Panc1 (cell line): ENCODE measurements at places on chromosomes 16 and 17.

DNA sequence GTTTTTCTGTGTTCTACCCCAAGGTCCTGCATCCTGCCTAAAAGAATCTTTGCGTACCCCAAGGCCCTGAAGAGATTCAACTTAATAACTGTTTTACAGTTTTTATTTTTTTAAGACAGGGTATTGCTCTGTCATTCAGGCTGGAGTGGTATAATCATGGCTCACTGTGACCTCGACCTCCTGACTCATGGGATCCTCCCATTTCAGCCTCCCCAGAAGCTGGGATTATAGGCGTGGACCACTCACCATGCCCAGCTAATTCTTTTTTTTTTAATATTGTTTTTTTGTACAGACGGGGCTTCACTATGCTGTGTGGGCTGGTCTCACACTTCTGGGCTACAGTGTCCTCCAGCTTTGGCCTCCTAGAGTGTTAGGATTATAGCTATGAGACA, 9.3 kb upstream of the FAAP100 start:
- DNase-seq, result no peak

DNA sequence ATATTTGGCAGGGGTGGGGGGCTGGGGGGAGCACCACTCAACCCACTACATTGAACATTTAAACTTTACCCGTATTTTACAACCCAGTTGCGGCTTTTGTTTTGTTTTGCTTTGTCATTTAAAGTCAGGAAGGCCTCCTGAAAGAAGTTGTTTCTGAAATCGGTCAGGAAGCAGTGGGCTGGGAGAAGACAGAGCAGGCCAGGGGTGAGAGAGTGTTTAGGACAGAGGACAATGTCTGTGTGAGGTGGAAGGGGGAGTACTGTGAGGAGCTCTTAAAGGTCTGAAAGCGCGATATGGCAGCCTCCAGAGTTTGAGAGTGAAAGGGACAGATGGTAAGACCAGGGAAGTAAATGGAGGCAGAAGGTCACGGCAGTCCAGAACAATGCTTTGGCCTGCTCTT, 6.1 kb upstream of the WFIKKN2 start:
- no peak for DNase-seq

DNA sequence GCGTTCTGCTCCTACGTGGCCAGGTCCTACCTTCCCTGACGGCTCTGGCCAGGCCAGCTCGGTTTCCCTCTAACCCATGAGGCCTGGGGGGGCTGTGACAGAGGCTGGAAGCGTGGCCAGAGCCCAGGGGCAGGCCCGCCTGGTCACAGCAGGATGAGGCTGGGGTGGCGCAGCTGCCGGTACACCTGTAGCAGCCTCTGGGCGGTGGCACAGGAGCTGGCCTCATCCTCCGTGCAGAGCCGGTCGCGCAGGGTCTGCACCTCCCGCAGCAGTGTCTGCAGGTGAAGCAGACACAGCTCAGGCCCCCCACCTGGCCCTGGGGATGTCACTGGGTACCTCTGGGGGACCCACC, 11.5 kb downstream of the FAAP100 start:
- DNase-seq, result no peak

DNA sequence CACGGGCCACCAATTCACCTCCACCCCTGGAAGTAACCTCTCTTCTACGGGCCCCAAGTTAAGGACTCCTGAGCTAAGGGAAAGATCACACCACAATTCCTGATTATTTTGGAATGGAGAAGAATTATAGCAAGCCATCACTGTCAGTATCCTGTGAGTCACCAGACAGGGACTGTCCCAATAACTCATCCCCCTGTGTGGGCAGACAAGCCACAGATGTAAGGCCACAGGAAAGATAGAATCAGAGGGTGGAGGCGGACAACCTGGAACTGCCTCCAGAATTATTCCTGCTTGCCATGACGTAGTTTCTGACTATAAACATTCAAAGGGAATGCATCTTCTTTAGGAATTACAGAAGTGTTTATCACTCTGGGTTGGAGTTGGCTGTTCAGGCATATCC, 5.8 kb upstream of the MYO1D start:
- DNase-seq, result no peak

DNA sequence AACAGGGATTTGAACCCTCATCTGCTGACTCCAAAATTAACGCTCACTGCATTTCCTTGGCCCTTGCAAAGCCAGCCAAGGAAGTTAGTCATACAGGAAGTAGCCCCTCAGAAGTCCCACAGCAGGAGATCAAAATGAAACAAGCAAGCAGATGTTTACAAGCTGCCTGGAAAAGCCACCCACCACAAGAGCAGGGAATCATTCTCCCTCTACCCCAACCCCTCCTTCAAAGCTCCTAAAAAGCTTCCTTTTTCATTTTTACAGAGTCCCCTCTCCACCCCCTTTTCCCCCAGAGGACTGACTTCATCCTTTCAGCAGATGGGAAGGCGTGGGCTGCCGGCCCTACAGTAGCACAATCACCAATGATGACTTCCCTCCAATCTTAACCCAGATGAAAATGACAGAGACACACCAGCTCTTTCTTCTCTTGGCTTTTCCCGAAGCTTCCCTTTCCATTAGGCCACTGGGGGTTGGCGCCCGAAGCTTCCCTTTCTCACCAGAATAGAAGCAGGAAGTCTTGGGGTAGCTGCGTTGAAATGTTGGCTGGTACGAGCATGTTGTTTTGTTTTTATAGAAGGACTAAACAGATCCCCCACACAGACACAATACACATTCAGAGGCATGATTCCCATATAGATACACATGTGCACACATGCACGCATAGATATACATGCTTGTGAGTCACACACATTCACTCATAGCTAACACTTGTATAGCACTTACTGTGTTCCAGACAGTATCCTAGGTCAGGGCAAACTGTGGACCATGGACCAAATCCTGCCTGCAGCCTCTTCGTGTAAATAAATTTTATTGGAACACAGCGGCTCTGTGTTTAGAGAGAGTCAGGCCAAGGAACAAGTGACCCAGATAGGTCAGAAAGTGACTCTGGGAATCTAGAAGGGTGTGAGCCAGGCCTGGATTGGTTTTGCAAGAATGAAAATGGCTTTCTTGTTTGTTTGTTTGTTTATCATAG, 17.4 kb downstream of the ITPRIPL2 start:
- DNase-seq, result no peak

DNA sequence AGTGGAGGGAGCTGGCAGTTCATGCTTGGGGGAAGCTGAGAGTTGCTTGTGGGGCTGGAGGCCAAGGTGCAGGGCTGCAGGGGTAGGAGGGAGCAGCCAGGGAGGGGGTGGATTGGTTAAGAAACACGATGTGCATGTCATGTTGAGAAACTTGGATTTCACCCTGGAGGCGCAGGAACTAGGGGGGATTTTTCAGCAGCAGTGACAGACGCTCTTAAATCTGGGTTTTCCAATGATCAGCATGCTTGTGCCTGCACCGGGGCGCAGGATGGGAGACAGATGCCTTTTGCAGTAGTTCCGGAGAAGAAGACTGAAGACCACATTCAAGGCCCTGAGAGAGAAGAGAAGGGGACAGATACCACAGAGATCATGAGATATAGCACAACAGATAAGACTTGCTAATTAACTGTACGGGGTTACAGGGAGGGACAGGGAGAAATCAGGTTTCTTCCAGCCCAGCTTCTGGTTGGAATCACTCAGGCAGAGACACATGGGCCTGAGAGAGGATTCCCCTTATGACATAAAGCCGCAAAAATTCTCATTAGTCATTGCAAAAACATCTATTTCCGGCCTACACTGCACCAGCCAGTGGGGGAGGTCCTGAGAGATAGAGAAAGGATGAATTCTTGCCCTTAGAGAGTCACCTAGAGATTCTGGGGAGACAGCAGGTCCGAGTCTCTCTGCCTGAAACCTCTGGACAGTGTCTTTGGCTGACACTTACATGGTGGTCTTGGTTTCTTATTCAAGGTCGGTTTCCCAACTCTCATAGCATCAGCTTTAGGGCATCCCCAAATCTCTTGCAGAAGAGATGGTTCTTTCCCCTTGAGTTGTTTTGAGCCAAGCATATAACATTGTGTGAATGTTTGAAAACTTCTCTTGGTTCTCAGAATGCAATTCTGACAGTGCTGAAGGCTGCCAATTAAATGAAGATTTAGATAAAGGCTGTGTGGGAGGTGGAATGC, 27.1 kb downstream of the CDH13 start:
- DNase-seq, result no peak

GRCh38 chr17:52986056-52986662, 827.6 kb upstream of the CA10 start:
- DNase-seq, result no peak

GRCh38 chr17:43881758-43882505, 25.4 kb downstream of the MPP2 start:
- DNase-seq, result no peak

DNA sequence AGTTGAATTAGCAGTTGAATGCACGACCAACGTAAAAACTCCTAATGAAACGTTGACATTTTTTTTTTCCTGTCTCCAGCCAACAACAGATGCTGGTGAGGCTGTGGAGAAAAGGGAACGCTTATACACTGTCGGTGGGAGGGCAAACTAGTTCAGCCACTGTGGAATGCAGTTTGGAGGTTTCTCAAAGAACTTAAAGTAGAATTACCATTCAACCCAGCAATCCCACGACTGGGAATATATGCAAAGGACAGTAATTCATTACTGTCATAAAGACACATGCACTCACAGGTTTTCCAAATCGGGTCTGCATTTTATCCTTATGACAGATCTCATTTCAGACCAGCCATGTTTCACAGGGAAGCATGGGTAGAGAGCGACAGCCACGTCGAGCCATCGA, 3.5 kb upstream of the WFDC1 start:
- no peak for DNase-seq

GRCh38 chr17:83064021-83064731, 15.2 kb upstream of the METRNL start:
- DNase-seq, result no peak

DNA sequence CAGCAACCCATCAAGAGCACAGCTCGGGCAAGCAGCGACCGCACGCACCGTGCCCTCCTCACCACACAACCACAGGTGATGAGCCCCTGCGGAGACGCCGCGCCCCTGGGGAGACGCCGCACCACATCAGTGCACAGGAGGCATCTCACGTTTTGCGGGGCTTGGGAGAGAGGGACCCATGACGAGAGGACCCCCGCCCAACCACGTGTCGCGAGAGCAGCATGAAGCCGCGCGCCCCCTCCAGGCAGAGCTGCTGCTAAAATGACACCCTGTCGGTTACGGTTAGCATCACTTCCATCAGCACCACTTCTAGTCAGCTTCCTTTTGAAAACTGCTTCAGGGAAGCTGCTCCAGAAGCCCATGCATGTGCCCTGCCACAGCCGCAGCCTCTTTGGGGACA, 45.3 kb downstream of the KLHDC4 start:
- no peak for DNase-seq

DNA sequence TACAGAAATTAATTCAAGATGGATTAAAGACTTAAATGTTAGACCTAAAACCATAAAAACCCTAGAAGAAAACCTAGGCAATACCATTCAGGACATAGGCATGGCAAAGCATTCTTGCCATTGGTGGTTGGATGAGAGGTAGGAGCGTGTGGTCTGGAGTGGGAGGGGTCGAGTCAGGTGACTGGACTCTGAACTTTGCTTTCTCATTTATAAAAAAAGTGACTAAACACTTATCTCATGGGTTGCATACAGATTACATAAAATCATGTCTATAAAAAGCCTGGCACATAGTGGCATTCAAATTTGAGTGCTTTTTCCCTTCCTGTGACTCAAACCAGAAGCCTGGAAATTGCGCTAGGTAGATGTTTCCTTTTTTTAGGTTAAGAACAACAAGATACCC, 159.7 kb upstream of the SHISA6 start:
- no peak for DNase-seq

- no peak for DNase-seq
Observed at GRCh38 chr17:40317345-40317873, 8.4 kb downstream of the RARA start.

DNA sequence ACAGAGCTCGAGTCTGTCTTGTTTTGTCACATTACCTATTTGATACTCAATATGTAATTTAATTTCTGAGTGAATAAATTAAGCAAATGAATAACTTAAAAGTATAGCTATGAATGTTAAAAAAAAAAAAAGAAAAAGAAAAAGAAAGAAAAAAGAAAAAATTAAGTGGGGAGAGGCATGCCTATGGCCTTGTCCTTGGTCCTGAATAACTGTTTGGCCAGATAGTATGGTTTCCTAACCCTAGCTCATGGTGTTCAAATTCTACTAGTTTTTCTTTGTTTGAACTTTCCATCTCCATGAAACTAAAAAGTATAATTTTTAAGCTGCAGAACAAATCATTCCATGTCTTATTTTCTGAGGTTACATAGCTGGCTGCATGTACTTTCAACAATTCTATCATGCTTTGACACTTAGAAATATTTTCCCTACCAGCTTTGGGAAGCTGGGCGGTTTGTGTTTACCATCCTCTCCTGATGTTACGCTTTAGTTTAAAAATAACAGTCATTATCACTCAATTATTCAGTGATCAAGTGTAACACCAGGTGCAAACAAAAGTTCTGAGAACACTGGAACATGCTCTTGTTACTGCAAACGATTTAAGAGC, 31.8 kb downstream of the TOX3 start:
- no peak for DNase-seq
